ENCODE measurements at places on chromosomes 16 and 17.

- DNase-seq: no peak
Observed at GRCh38 chr17:57888311-57889216, 38.7 kb upstream of the MRPS23 start.

DNA sequence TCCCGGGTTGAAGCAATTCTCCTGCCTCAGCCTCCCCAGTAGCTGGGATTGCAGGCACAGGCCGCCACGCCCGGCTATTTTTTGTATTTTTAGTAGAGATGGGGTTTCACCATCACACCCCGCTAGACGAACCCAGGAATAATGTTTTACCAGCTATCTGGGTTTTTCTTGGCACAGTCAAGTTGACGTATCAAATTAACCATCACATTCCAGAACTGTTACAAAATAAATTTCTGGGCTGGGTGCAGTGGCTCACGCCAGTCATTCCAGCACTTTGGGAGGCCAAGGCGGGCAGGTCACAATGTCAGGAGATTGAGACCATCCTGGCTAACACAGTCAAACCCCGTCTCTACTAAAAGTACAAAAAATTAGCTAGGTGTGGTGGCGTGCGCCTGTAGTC lies 501.2 kb downstream of the SHISA9 start:
- no peak for DNase-seq

- no peak for DNase-seq
Observed at GRCh38 chr16:84673561-84673960, 25.2 kb downstream of the KLHL36 start.

GRCh38 chr16:31253642-31254045 lies 6.1 kb upstream of the ITGAM start:
- peak; percentile 37 for DNase-seq

DNA sequence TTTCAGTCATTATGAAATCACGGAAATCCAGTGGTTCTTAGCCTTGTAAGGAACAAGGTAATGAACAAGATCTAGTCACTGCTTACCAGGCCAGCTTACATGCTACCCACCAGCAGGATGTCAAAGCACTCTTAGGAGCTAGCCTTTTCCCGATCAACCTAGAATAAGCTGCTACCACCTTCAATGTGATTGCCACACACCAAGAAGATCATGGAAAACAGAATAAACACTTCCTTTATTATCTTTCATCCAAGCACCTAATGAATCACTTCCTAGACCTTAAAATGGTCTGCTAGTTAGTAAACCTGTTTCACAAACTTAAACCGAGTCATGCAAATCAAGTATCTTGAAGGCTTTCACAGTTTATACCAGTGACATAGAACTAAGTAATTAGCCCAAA lies 5.0 kb downstream of the BBS2 start:
- DNase-seq: no peak
